ENCODE measurements at places on chromosomes 1 and 21. TPM values are rescaled to one million over a fixed set of nuclear protein-coding genes. Genes with fewer than 3 reads are reported as not detected.

SLX9 gene
- total RNA-seq, result 32.4 TPM

NAV1 gene
- total RNA-seq, result 49.3 TPM

PODN gene
- total RNA-seq, result 20.9 TPM

TEX38 gene
- 0.39 TPM for total RNA-seq

NEGR1 gene
- 10.0 TPM for total RNA-seq

RXFP4 gene
- total RNA-seq, result not detected

ZBTB37 gene
- 20.4 TPM for total RNA-seq

LCE3B gene
- not detected for total RNA-seq

GPA33 gene
- 0.16 TPM for total RNA-seq

Data from ureter (tissue), 1 donor.